ENCODE measurements at places on chromosomes 7 and 10.

DNA sequence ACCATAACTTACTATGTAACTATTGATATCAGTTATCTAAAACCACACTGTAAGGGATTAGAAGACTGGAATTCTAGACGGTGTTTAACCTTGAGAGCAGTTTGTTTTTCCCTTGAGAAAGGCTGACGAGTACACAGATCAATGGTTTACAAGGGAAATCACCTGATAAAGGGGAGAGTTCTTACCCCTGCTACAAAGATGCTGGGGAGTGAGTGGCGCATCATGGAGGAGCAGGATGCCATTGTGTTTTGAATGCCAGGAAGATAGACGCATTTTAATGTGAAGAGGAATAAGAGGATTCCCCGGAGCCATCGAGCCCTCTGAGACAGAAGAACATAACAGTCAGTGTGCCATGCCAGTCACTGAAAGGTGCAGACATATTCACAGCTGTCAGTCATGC is 145.2 kb downstream of the PKD1L1 start:
- no peak for DNase-seq

DNA sequence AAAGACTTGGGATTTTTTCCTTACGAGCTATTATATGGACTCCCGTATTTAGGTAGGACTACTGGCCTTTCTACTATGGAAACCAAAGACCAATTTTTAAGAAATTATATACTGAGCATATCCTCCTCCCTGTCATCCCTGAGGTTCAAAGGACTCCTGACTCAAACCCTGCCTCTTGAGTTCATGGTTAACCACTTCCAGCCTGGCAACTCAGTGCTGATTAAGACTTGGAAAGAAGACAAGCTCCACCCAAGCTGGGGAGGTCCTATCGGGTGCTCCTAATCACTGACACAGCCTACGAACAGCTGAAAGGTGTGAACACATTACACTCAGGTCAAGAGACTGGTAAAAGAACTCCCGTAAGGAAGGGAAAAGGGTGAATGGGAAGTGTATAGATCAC is 66.8 kb downstream of the LYZL2 start:
- no peak for DNase-seq

DNA sequence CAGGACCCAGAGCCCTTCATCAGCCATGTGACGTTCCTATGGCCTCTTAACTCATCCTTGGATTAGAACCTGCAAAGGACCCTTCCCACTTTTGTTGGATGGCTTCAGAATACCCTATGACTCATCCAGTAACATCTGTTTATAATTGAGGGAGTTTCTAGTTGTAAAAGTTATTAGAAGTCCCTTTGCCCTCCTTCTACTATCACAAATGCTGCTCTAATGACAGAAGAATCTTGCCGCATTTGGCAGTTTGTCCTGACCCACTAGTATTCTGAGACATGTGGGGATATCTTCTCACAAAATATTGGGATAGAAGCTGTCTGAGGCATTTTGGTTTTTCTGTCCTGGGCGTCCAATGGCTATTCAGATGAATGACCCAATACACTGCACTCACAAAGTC is 251.8 kb upstream of the TMEM72 start:
- DNase-seq, result no peak

- DNase-seq, result no peak
Observed at GRCh38 chr7:20504060-20504459, 111.4 kb upstream of the ABCB5 start.

DNA sequence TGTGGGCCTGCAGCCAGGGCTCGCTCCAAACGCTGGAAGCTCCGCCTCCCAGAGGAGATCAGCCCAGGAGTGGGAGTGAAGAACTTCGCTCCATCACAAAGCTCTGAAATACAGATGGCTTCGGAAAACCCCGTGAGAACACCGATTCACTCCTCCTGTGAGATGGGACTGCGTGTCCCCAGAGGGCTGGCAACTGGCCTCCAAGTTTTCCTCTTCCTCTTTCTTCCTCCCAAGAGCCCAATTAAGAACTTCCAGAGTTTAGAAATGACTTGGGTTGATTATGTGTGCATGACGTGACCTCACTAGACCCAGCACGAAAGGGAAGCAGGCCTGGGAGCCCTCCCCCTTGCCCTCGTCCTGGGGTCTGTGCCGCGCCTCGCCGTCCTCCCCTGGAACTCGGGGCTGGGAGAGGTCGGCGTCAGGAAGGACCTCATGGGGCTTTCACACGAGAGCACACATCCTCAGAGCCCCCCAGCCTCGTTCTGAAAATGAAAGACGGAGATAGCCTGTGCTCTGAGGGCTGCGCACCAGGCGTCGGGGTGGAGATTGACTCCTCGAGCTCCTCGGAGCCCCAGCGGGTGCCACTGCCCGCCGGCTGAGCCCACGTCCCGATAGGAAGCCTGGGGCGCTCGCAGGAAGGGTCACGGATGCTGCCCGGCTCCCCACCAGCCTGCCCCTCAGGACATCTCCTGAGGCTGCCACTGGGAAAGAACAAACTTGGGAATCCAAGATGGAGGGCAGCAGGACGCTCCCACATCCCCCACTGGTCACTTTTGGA is 37.8 kb downstream of the PTPRN2 start:
- DNase-seq, result no peak

DNA sequence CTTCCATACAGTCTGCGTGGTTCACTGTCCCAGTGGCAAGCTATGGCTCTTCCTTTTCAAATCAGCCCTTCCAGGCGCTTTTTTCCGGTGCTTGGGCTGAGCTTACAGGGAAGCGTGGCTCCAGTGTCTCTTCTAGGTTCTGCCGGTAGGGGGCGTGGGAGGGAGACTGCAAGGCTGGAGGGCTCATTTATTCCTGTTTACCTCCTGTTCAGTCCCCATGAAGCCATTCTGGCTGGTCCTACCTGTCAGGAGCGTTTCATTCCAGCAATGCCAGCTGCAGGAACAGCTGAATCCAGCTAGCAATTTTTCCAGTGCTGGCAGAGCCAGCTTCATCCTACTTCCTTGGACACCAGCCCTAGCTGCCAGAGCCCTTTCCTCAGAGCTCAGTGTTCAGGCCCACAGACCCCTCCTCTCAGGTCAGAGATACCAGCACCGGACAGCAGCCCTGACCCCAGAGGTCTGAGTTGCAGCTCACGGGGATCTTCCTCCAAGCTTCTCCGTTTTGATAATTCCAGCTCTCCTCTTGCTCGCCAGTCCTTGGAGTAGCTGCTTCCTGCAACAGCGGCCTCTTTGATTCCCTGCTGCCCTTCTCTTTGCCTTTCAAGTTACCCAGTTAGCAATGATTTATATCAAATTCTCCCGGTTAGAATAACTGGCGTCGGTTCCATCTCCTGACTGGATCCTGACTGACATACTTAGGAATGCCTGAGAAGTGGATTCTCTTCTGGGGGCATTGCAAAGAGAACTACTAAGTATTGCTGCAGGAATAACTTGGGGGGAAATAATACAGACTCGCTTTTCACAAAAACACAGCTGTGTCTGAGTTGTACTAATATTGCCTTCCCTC is 129.8 kb downstream of the FRMD4A start:
- DNase-seq, result no peak

DNA sequence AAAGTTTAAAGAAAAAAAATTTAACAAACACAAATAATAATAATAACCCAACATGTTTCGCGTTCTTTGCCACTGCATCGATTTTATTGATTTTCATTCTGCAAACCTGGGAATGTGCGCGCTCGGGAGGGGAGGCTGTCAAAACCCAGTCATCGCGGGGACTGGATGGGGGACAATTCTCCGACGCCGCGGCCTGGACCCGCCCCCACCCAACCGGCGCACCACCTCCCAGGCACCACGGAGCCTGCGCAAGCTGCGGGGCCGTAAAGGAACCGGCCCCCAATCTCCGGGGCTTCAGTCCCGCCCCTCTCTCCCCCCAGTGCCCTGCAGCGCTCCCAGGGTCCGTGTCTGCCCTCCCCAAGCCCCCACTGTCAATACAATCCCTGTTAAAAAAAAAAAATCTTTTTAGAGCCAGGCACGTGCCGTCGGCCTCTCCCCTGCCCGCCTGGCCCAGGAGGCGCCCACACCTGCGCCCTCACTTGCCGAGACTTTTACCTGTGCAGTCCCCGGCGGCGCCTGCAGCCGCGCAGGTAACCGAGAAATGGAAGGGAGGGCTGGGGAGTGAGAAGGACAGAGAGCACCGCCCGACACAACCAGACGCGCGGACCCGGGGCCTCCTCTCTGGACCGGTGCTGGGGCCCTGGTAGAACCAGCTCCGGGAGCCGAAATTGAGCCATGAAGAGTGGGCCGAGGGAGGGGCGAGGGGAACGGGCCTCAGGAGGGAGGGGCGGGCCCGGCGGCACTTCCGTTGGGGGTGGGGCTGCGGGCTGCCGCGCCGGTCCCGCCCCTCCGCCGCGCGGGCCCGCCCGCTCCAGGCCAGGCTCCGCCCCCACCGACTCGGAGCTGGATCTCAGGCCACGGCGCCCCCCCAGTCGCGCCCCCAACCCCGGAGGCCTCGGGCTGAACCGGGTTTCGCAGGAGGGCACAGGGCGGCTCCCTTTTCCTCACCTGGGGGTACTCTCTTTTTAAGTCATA is 7.6 kb upstream of the ZNF503 start:
- DNase-seq, result no peak

- no peak for DNase-seq
Observed at GRCh38 chr7:30065746-30066145, 37.5 kb downstream of the PLEKHA8 start.

DNA sequence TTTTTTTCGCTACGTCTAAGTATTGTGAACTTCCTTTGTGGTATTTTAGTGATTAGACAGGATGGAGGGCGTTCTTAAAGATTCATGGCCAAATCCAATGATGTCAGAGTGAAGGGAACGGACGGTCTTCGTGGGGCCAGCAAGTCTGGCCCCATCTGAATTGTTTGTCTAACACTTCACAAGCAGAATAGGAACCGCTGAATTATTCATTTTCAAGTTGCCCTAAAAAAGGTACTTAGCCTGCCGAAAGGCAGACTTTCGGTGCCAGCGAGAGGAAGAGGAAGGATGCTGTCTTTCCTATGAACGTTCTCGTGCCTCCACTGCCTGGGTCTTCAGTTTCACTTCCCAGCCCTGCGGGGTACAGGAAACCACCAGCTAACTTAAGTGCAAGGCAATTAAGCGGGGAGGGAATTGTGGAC is 145.7 kb upstream of the SH2B2 start:
- no peak for DNase-seq

DNA sequence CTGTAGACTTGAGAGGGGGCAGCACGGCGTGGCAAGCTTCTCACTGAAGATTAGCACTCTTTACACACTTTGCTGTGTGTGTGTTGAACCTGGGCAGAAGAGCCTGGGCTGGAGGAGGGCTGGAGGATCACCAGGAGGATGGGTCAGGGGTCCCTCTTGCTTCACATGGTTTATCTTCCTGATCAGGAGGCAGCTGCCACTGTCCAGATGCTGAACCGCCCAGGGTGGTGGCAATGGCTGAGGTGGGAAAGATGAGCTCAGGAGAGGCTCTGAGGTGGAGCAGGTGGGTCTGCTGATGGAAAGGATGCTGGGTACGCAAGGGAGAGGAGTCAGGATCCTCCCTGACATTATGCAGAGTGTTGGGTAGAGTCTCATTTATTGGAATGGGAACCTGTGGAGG is 191.5 kb downstream of the RAMP3 start:
- DNase-seq, result no peak

DNA sequence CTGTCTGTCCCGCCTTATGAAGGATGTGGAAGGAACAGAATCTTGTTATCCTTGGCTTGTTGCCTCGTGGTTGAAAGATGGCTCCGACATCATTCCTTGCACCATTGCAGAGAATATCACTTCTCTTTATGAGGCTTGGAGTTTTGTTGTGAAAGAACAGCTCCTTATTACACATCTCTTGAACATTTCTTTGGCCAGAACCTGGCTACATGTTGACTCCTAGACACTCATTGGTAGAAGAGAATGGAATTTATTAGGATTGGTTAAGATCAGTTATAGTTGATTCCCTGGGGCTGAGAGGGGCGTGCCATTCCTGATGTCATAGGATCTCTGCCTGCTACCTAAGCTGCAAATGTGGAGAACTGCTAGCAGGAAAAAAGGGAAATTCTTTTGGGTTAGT is 180.5 kb upstream of the CTBP2 start:
- no peak for DNase-seq
